ENCODE measurements at places on chromosomes 7 and 10. TPM values are rescaled to one million over a fixed set of nuclear protein-coding genes. Genes with fewer than 3 reads are reported as not detected.
A peak's percentile ranks its signal among the peaks of the same experiment; 100 is the strongest.

PAPOLB gene
- total RNA-seq = not detected

TPK1 gene
- total RNA-seq = 32.2 TPM

EXOC6 gene
- 12.3 TPM for total RNA-seq

TMEM270 gene
- not detected for total RNA-seq

TFPI2 gene
- not detected for total RNA-seq

GRCh38 chr10:71688256-71688655, 31.3 kb downstream of the C10orf105 start:
- no peaks in the 10 kb centered on the region for H3K36me3 ChIP-seq
- no peak for DNase-seq
- H3K27ac ChIP-seq = peak overlapping the region; percentile 90
- no peaks in the 10 kb centered on the region for H3K27me3 ChIP-seq
- H3K4me3 ChIP-seq = peak overlapping the region; percentile 39

DNA sequence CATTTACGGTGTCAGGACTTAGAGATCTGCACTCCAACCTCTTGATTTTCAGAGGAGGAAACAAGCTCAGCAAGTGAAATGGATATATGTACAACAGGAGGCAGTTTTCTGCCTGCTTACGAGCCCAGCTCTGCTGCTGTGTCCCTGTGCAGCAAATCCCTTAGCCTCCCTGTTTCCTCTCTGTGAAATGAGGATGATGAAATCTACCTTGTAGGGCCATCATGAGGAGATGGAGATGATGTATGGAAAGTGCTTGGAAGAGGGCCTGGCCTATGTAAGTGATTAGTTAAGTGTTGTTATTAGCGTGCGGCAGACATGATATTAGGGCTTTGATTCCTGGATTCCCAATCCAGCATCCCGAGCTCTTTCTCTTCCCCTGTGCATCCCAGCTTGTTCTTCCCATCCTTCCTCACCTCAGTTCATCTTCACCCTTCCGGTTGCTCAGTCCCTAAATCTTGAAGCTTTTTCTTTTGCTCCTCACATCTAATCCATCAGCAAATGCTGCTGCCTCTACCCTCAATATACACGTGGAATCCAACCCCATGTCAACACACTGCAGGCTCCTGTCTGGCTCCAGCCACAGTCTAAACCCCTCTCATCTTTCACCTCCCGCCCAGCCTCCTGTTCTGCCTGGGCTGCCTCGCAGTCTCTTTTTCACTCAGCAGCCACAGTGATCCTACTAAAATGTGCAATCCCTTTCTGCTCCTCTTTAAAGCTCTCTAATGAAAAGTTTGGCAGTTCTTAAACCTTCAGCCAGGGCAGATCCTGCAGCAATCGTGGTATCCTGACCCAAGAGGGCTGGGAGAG, 113.8 kb downstream of the MARCHF5 start:
- DNase-seq = no peak

- peaks cover 22% of the 10 kb centered on the region for H3K4me1 ChIP-seq
- H3K27ac ChIP-seq = peak overlapping the region; percentile 46
- no peak overlapping the region for H3K4me3 ChIP-seq
- peaks cover 40% of the 10 kb centered on the region for H3K36me3 ChIP-seq
Observed at GRCh38 chr10:78045237-78045636, 11.6 kb downstream of the RPS24 start.

GRCh38 chr7:91953618-91954017, 13.0 kb downstream of the AKAP9 start:
- peaks cover 54% of the 10 kb centered on the region for H3K4me1 ChIP-seq
- H3K36me3 ChIP-seq = no peaks in the 10 kb centered on the region
- H3K27me3 ChIP-seq = no peaks in the 10 kb centered on the region
- no peak overlapping the region for H3K4me3 ChIP-seq

DNA sequence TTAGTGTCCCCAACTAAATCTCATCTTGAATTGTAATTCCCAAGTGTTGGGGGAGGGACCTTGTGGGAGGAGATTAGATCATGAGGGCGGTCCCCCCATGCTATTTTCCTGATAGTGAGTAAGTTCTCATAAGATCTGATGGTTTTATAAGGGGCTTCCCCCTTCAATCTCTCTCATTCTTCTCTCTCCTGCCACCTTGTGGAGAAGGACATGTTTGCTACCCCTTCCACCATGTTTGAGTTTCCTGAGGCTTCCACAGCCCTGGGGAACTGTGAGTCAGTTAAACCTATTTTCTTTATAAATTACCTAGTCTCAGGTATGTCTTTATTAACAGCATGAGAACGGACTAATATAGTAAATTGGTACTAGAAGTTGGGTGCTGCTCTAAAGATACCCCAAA, 365.6 kb downstream of the ANKRD7 start:
- H3K27ac ChIP-seq = no peak overlapping the region
- H3K4me1 ChIP-seq = no peaks in the 10 kb centered on the region
- no peak for DNase-seq
- no peaks in the 10 kb centered on the region for H3K27me3 ChIP-seq

DNA sequence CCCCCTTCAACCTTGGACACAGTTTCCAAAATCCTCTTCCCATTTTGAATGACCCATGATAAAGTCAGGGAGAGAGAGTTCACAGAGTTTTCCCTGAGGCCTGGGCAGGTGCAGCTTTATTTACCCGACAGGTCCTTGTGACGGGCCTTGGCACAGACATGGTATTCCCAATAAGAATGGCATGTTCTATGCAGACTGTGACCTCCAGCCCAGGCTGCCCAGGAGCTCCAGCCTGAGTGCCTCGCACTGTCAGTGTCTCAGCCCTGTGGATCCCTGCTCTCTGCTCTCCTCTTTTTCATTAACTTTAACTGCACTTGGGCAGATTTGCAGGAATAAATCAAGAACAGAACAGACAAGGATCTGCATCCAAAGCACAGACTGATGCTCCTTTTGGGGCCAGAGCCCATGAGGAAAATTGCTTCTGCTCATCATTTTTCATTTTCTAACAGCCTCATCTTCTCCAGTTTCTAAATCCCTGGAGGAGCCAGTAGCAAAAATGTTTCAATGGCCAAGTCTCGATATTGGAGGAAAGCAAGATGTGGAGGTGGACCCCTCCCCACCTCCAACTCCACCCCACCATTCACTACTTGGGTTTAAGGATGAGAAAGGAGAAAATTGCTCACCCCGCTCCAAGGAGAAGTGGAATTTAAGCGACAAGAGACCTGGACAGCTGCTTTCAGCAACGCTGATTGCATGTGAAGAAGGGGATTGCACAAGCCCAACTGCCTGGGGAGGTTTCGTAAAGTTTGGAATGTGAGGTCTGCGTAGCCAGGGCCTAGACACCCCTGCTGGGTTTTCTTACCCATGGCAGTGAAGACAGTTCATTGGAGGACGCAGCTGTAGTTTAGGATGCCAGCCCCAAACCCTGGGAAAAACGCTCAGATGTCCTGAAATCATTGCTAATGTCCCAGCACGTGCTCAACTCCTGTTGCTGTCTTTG, 225.9 kb downstream of the WDR11 start:
- no peak for DNase-seq
- H3K27me3 ChIP-seq = no peaks in the 10 kb centered on the region
- no peaks in the 10 kb centered on the region for H3K36me3 ChIP-seq
- H3K4me3 ChIP-seq = no peak overlapping the region
- no peak overlapping the region for H3K27ac ChIP-seq

Measured in naive thymus-derived CD8-positive, alpha-beta T cell (primary cell).